ENCODE measurements at places on chromosomes 12 and 14. TPM values are rescaled to one million over a fixed set of nuclear protein-coding genes. Genes with fewer than 3 reads are reported as not detected.

CYP46A1 gene
- 0.05 TPM for total RNA-seq

ADAMTS20 gene
- total RNA-seq: not detected

TOMM20L gene
- total RNA-seq: not detected

CRADD gene
- 7.8 TPM for total RNA-seq

SERPINA12 gene
- not detected for total RNA-seq

SNRPF gene
- 61.1 TPM for total RNA-seq

AQP6 gene
- not detected for total RNA-seq

IL31 gene
- 2.1 TPM for total RNA-seq

OR4Q2 gene
- total RNA-seq: not detected

P2RX2 gene
- not detected for total RNA-seq

RARG gene
- 20.0 TPM for total RNA-seq

- no peaks in the 10 kb centered on the region for H3K4me1 ChIP-seq
- no peaks in the 10 kb centered on the region for H3K36me3 ChIP-seq
- no peak overlapping the region for H3K27ac ChIP-seq
- DNase-seq: no peak
- no peaks in the 10 kb centered on the region for H3K27me3 ChIP-seq
Observed at GRCh38 chr12:131025939-131026702, 72.4 kb downstream of the ADGRD1 start.

GRCh38 chr12:14993537-14994266, 20.9 kb downstream of the PDE6H start:
- no peak overlapping the region for H3K4me3 ChIP-seq
- peak overlapping the region; percentile 52 for H3K27ac ChIP-seq
- H3K36me3 ChIP-seq: no peaks in the 10 kb centered on the region
- H3K27me3 ChIP-seq: no peaks in the 10 kb centered on the region

- peaks cover 9% of the 10 kb centered on the region for H3K27me3 ChIP-seq
- H3K36me3 ChIP-seq: no peaks in the 10 kb centered on the region
- DNase-seq: no peak
- H3K4me3 ChIP-seq: no peak overlapping the region
- H3K4me1 ChIP-seq: no peaks in the 10 kb centered on the region
- H3K27ac ChIP-seq: no peak overlapping the region
Observed at GRCh38 chr12:98922871-98923270, 277.8 kb downstream of the APAF1 start.

DNA sequence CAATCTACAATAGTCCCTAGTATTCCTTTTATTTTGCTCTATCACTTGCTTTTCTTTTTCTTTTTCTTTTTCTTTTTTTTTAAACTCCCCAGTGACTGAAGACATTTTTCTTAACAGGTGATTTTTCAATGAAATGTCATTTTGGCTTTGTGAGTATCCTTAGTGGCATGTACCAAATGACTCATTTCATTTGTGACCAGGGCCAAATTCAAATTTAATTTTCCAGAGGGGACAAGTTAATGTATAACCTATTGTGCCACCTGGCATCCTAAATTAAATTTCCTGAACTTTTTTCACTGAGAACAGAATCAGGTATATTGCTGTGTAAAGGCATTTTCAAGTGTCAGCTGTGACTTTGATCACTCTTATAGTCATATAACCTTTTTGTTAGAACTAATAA, 39.7 kb upstream of the SYT1 start:
- H3K36me3 ChIP-seq: no peaks in the 10 kb centered on the region
- no peak for DNase-seq
- H3K4me1 ChIP-seq: no peaks in the 10 kb centered on the region
- no peak overlapping the region for H3K27ac ChIP-seq

DNA sequence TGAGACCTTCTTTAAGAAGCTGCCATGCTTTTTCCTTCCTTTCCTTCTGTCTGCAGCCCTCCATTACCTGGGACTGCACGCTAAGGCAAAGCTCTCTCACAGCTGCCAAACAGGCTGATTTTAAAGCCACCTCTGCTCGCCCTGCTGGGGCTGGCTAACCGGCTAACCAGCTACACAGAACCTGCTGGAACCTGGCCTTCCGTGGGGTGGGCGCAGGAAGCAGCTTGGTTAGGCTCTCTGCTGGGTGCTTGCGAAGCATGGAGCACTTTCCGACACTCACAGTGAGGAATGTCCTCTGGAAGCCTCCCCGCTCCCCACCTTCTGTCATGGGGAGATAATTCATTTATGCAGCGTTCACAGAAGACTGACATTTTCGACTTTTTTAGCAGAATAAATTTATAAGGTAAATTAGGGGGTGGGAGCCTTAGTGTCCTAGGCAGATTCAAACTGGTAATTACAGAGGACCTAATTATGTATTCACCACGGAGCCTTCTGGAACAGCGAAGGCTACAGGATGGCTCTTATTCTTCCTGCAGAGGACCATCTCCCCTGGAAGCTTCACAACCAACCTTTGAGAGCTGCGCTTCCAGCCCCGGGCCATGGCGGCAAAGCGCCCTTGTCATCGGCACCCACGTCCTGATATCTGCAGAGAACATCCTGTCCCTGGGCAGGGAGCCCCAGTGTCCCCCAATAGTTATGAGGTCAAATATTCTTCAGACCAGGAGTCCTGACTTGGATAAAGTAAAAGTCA, 12.4 kb upstream of the BCL11B start:
- H3K36me3 ChIP-seq: no peaks in the 10 kb centered on the region
- H3K27me3 ChIP-seq: no peaks in the 10 kb centered on the region
- no peak for DNase-seq
- peaks cover 16% of the 10 kb centered on the region for H3K4me1 ChIP-seq
- no peak overlapping the region for H3K4me3 ChIP-seq

- H3K36me3 ChIP-seq: peaks cover 23% of the 10 kb centered on the region
- DNase-seq: no peak
- no peaks in the 10 kb centered on the region for H3K27me3 ChIP-seq
- H3K4me3 ChIP-seq: no peak overlapping the region
- no peak overlapping the region for H3K27ac ChIP-seq
Observed at GRCh38 chr12:53076461-53076860, 2.7 kb downstream of the SPRYD3 start.

DNA sequence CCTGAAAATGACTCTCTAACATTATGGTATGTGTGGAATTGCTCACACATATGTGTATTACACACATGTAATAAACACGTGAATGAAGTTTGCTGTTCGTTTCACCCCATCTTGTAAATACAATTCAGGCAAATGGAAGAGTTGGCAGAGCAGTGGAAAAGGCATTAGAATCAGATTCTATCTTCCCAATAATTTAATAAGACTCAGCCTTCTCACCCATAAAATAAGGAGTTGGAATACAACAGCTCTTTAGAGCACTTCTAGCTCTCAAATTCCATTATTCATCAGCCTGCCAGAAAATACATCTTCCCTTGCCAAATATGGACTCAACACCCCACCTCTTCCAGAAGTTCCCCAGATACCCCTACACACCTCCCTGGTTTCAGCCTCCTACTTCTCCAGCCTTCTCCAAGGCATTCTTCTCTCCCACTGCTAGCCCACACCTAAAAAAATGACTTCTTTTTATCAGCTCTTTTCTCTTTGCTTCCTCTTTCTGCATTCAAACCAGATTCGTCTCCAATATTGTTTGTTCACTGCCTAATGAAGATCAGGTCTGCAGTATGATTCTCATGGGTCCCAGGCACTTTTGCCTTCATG, 66.2 kb upstream of the DYRK2 start:
- H3K4me3 ChIP-seq: no peak overlapping the region
- H3K4me1 ChIP-seq: peaks cover 44% of the 10 kb centered on the region
- DNase-seq: no peak

DNA sequence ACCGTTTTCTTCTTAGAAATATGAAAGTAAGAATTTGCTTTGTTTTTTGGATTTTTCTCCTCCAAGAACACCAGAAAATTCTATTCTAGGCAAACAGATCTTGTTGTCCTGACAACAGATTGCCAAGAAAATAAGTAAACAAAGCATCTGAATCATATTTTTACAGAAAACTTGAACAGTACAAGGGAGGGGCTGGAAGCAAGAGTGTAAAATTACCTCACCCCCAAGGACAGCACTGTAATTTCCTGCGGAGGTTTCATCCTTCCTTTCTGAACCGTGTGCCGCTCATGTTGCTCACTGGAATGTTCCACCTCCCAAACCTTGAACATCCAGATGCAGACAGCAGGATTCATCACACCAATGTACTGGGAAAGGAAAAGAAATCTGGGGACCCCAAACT, 5.4 kb upstream of the CAMKK2 start:
- no peak overlapping the region for H3K27ac ChIP-seq
- H3K4me1 ChIP-seq: peaks cover 7% of the 10 kb centered on the region
- no peaks in the 10 kb centered on the region for H3K27me3 ChIP-seq
- H3K36me3 ChIP-seq: no peaks in the 10 kb centered on the region

- H3K36me3 ChIP-seq: no peaks in the 10 kb centered on the region
- H3K27ac ChIP-seq: no peak overlapping the region
- no peaks in the 10 kb centered on the region for H3K4me1 ChIP-seq
Observed at GRCh38 chr14:61154641-61155040, 126.5 kb downstream of the TMEM30B start.

DNA sequence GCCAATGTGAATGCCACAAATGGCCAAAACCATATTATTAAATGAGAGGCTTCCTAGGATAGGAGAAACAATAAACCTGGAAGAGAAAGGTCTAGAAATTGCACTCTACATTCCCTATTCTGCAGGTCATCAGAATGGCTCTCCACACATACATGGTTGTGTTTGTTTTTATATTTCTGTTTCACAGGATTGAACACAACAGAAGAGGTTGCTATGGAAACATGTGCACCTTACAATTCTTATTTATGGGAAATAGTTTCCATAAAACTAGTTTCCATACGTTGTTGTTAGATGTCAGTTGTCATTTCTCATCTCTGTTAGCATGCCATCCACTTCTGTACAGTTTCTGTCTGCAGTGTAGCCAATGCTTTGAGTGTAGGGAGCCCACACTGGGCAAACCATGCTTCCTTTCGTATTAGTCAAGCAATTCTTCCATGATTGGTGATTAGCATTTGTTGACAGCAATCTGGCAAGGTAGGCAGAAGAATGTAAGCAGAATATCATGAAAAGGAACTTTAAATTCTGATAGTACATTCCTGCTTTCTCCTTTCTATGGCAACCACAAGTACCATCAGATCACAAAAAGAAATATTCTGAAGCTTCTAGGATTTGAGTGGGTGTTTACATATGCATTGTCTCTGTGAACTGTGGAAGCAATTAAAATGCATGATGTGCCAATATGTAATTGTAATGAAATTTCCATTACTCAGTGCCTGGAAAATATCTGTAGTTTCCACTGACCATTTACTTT, 141.6 kb upstream of the AVPR1A start:
- H3K36me3 ChIP-seq: no peaks in the 10 kb centered on the region
- no peak overlapping the region for H3K4me3 ChIP-seq
- H3K27me3 ChIP-seq: no peaks in the 10 kb centered on the region
- H3K4me1 ChIP-seq: no peaks in the 10 kb centered on the region
- H3K27ac ChIP-seq: no peak overlapping the region
- DNase-seq: no peak

DNA sequence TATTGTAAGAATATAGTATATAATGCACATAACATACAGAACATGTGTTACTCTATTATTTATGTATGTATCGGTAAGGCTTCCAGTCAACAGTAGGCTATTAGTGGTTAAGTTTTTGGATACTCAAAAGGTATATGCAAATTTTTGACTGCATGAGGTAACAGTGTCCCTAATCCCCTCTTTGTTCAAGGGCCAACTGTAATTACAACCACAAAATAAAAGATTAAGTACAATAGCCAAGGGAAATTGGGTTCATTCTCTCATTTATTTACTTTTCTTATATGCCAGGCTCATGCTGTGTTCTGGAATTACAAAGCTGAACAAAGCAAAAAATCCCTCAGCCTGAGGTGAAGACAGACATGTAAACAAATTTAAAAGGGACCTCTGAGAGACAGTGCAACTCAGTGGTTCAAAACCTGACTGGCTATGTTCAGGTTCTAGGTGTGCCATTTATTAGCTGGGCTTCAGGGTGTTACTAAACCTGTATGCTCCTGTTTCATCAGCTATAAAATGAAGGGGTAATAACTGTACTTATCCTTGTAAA, 43.4 kb upstream of the TSPAN8 start:
- no peaks in the 10 kb centered on the region for H3K36me3 ChIP-seq
- no peak for DNase-seq
- no peaks in the 10 kb centered on the region for H3K27me3 ChIP-seq
- H3K4me3 ChIP-seq: no peak overlapping the region
- no peaks in the 10 kb centered on the region for H3K4me1 ChIP-seq

DNA sequence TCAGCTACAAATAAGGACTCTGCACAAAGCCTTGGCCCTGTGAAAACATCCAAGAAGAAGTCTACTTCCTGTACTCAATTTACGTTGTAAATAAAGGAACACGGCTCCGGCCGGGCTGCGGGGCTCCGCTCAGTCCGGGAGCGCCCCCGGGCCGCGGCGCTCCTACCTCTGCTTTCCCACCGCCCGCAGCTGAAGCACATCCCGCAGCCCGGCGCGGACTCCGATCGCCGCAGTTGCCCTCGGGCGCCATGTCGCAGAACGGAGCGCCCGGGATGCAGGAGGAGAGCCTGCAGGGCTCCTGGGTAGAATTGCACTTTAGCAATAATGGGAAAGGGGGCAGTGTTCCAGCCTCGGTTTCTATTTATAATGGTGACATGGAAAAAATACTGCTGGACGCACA, 502.3 kb upstream of the FOXG1 start:
- no peaks in the 10 kb centered on the region for H3K36me3 ChIP-seq
- no peak for DNase-seq
- H3K27ac ChIP-seq: no peak overlapping the region

DNA sequence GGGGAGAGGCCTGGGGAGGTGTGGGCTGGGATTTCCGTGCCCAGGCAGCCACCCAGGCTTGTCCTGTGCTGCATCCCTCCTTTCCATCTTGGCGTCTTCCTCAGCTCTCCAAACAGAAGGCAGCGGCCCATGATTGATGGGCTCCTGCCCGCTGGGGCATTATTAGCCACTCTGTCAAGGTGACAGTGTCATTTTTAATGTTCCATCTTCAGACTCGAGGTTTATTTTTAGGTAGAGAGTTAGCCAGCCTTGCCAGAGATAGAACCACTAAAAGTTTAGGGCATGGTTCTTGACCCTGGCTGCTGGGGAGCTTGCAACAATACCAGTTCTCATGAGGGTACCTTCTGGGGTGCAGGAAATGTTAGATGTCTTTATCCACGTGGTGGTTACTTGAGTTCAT, 90.1 kb downstream of the AACS start:
- no peak overlapping the region for H3K27ac ChIP-seq
- no peak for DNase-seq
- no peak overlapping the region for H3K4me3 ChIP-seq
- H3K27me3 ChIP-seq: no peaks in the 10 kb centered on the region
- no peaks in the 10 kb centered on the region for H3K4me1 ChIP-seq
- no peaks in the 10 kb centered on the region for H3K36me3 ChIP-seq

DNA sequence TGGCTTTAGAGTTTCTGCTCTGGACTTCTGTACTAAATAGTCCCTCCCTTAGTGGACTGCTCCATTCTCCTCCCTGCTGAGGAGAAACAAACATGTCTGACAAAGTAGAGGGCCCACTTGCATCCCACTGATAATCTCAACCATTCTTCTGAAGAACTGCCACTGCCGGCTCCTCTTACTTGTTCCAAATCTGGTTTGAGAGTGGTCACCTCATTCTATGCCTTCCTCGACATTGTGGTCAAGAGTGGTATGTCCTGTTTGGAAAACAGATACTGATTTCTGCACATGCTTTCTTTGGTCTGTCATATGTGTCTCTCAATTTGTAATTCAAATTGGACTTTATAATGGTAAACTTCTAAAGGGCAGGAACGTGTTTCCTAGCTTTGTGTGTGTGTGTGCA, 36.3 kb upstream of the PLEKHA5 start:
- H3K36me3 ChIP-seq: no peaks in the 10 kb centered on the region
- DNase-seq: no peak
- no peak overlapping the region for H3K4me3 ChIP-seq

- peaks cover 47% of the 10 kb centered on the region for H3K4me1 ChIP-seq
- H3K4me3 ChIP-seq: peak overlapping the region; percentile 87
- no peaks in the 10 kb centered on the region for H3K36me3 ChIP-seq
- H3K27ac ChIP-seq: no peak overlapping the region
- peaks cover 52% of the 10 kb centered on the region for H3K27me3 ChIP-seq
Observed at GRCh38 chr14:52313462-52313861, 650 bp upstream of the PTGER2 start.

Measured in activated CD4-positive, alpha-beta T cell treated with anti-CD3 and anti-CD28 coated beads for 36 hours (primary cell).